ENCODE measurements at places on chromosomes 3 and 15.

DNA sequence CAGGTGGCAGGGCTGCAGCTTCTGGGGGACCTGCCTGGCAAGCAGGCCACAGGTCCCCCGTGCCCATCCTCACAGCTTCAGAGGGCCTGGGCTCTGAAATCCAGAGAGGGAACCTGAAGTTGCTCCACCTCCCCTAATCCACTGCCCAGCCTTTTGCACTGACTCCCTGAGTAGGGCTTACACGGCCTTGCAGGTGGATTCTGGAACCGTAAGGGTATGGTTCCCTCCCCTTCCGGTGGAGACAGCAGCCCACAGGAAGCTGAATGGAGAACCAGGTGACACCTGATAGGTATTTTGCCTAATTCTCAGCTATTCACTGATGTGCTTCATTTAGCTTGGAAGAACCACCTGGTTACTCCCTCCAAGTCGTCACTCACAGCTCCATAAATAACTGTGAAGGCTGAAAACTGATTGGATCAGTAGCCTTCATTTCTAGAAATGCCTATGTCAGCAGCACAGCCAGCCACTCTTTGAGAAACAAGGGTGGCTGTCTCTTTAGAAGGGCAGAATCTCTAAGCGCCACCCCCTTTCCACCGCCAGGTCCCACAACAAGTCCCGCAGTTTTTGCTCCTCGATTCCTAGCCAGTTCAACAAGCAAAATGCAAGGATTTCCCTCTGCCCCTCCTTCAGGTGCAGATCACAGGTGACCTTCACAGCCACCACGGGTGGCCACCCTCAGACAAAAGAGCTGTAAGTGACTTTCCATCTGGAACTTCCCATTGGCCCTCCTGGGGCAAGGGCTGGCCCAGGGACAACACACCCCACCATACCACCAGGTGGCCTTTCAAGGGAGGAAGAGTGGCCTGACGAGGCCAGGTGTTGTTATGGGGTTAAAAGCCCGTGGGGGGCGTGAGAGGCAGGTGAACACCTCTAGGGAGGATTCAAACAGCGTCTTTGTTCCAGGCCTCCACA is 112.9 kb downstream of the SEC22A start:
- no peak for DNase-seq

DNA sequence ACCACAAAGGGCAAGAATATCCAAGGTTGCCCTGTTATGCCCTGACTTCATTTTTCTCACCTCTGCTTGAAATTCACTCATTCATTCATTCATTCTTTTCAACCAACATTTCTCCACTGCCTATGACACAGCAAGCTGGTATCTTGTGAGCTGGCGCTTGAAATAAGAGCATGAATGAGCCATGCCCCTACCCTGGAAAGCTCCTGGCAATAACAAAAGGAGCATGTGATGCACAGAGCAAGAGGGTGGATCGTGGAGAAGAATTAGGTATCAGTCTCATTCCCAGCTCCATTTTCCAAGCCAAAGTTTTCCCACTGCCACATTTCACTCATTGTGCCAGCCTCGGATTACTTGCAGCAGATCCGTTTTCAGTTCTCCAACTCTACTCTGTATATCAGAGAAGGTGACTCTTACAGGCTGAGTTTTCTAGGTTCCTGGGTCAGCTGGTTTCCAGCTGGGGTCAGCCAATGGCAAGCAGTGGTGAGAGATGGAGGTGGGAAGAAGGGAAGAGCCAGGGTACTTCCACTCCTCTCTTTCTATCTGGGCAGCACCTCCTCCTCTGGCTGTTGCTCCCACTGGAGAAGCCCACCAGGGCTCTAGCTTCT is 144.8 kb downstream of the SUCLG2 start:
- no peak for DNase-seq

DNA sequence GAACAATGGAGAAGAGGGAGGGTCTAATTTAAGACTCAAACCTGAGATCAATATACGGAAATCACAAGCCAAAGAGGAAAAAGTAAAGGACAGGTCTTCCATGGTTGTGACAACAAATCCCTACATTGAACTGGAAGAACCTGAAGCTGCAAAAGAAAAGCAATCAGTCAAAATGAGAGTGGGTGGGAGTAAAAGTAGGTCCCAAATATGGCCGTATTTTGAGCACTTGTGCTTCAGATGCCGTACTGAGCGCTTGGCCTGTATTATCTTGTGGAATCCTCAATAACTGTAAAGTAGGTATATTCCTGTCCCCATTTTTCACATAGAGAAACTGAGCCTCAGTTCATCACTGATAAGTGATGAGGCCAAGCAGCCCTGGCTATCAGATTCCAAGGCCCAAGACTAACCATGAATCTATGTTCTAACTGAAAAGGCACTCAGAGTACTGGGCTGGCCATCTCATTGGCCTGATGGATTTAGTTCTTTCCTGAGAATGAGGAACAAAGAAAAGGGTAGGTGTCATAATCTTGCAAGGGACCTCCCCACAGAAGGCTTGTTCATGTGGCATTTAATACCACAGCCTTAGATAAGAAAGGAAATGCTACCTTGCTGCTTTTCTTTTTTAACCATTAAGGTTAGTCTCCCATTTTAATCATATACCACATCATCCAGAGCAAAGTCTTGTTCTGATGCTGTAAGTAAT is 52.5 kb downstream of the LRRN1 start:
- no peak for DNase-seq

GRCh38 chr3:66302288-66302687 is 81.5 kb downstream of the SLC25A26 start:
- DNase-seq, result no peak

DNA sequence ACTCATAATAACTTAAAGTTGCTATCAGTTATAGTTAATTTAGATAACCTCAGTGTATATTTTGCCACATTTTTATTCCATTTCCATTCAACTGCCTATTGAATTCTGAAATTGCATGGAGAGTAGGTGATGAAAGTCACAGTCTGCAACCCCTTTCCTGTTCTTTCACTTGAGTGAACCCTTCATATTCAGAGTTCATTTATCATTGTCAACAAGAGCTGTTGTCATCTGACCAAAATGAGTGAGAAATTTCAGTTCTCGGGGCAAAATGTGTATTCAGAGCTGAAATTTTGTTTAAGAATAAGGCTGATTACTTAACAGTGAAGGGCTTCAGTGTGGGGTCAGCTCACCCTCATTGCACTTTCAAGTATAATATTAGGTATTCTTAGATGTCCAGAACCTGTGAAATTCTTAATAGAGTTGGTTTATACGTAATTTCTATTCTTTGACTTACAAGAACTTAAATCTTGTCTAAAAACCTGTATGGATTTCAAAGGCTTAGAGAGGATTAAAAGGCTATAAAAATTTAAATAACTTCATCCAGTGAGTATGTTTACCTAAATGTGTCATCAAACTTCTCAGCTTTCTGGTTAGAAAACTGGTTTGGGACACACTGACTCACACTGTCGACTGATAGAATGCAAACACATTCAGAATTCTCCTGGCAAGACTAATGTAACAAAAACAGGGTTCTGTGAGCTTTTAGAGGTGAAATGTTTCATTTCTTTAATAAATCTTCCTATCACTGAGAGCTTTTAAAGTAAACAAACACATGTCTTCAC is 92.2 kb downstream of the CMSS1 start:
- DNase-seq, result peak; percentile 48

DNA sequence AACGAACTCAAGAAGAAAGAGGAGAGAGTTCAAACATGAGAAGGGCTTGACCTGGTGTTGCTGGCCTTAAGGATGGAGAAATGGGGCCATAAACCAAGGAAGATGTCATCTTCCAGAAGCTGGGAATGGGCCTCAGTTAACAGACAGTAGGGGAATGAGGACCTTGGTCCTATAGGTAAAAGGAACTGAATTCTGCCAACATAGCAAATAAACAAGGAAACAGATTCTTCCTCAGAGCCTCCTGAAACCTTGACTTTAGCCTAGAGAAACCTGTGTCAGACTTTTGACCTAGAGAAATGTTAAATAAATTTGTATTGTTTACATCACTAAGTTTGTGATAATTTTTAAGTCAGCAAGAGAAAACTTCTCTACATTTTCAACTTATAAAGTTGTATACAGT is 336.8 kb downstream of the PLCL2 start:
- DNase-seq, result no peak

DNA sequence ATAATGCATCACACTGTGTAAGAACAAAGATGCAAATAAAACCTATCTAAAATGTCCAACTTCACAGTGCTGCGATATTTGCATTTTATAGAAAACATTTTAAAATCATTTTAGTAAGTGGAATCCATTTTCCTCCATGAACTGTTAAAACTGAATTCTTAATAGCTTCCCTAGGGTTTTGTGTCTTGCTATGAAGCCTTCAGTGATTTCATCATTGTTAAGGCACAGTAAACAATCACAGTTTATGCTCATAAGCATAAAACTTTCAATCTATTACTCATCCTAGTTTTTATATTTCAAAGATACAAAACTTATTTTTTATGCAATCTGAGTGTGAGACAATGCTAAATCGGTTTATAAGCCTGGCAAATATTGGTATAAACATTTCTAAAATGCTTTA is 509.7 kb downstream of the TUSC7 start:
- no peak for DNase-seq

DNA sequence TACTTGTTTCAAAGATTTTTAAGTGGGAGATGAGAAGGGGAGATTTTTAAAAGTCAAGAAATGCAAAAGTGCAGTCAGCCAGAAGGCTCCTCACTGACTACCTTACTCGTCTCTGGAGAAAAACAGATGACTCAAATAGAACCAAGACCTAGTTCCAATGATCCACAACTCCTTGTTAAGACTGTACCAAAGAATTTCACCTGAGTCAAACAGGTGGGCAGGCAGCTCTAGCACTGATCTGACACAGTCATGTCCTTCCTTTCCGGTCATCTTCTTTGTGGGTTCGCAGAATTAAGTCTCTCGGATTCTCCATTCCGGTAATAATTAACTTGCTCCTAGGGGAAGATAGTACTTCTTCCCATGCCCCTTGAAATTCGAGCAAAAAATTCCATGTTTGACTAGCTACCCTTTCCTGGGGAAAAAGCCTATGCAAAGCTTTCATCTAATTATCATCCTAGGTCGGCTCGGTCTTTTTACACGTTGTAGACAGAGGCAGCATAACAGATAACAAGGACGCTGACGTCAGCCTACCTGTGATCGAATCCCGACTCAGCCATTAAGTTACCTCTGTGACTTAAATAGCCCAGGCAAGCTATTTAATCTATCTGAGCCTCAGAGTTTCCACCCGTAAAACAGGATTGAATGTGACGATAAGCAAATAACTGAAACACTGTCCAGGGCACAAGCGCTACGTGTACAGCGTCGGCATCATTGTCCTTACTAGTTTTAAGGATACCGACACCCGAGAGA is 758 bp downstream of the SELENOK start:
- peak; percentile 42 for DNase-seq

GRCh38 chr15:70801109-70801508 is 37.8 kb upstream of the UACA start:
- DNase-seq, result no peak

DNA sequence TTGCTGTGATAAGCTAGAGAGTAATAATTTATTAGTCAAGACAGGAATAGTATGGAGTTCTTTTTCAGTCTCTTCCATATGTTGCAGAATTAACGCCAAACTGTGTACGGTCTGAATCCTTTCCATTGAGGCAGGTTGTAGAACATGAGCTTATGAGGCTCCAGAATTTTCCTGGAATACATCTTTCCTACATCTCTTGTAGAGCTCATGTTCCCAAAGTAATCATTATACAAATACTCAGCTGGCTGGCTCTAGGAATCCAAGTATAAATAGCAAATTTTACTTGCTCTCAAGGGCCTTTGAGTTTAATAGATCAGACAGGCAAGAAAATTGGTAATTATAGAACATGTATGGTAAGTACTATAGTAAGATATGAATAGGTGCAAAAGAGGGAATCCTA is 419.4 kb downstream of the RBMS3 start:
- no peak for DNase-seq

GRCh38 chr3:119177321-119177720 is 3.9 kb downstream of the UPK1B start:
- DNase-seq, result no peak

DNA sequence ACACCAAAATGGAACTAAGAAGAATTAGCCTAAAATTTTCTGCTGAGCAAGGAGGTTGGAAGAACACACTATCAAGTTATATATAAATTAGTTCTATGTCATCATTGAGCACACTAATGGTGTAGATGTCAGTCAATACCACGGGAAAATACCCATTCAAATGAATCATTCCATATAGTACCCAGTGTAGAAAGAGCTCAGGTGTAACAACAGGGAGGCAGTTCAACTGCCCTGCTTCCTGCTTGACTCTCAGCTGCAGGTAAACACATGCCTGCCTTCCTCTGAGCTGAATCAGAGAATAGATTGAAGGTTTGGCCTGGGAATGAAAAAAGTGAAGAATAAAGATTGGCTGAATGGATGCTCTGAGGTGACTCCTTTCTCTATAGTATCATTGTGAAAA is 1088.0 kb downstream of the AGBL1 start:
- DNase-seq, result no peak

DNA sequence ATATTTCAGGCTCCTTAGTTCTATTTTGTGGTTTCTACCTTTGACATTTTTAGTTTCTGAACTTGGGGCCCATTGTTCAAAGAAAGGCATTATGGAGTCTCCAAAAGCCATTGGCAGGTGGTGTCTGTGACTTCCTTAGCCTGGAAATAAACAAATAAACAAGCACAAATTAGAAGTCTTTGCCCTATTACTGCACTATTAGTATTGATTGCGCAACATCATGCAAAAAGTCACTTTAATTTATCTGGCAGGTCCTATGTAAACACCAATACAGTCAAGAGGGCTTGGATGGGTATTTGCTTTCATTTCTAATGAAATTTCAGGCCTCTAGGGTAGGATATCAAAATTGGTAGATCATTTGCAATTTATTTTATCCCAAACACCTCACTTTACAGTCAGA is 85.6 kb downstream of the LPP start:
- no peak for DNase-seq
